ENCODE measurements at places on chromosomes 3 and 15.

GRCh38 chr3:161406594-161407555 is 35.6 kb upstream of the SPTSSB start:
- DNase-seq, result no peak

GRCh38 chr15:63793046-63793483 is 40.7 kb downstream of the HERC1 start:
- no peak for DNase-seq

- no peak for DNase-seq
These were observed 6.8 kb downstream of the ALDH1A2 start for GRCh38 chr15:58058729-58059128.

GRCh38 chr3:55267206-55267930 is 219.7 kb downstream of the WNT5A start:
- peak; percentile 74 for DNase-seq

GRCh38 chr3:104520228-104520655 is 846.5 kb upstream of the ALCAM start:
- peak; percentile 1 for DNase-seq

DNA sequence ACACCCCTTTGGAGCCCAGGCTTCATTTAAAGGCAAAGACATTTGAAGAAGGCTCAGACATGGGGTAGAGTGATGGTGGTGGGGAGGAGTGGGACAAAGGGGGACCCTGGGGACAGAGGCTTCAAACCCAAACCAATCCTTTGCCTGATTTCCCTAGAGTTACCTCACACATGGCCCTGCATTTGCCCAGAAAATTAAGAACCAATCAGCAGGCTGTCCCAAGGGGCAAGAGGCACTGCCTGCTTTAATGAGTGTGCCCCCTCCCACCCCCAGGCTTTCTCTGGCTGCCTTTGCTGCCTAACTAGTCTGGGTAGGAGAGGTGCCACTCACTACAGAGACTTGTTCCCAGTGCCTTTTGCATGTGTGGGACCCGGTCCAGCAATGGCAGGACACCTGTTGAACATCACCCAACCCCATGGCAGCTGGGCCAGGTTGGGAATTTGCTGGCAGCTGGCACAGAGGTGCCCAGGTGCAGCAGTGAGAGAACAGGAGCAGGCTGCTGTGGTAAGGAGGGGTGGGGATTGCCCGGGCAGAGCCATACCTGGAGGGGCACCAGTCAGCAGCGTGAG is 38.4 kb downstream of the CCDC33 start:
- no peak for DNase-seq

DNA sequence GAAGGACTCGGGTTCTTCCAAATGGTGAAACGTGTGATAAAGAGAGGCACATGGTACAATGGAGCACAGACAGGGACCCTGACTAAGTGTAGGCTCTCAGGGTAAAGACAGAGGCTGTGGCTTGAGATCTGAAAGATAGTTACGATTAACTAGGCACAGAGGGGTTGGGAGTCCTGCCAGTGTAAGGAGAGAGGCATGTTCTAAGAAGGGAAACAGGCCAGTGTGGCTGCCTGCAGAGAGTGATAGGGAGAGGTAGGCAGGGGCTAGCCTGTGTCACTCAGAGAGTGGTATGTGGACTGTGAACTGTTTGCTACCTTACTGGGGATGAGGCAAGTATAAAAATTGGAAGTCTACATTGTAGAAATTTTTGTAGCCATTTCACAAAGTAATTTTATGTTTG is 109.5 kb downstream of the PEX5L start:
- DNase-seq, result no peak

GRCh38 chr15:34904527-34904926 is 65.0 kb downstream of the AQR start:
- no peak for DNase-seq

- DNase-seq, result peak; percentile 74
These were observed 122.1 kb downstream of the CNTN6 start for GRCh38 chr3:1214933-1215332.

GRCh38 chr3:53253707-53254508 is 1.9 kb downstream of the TKT start:
- DNase-seq, result peak; percentile 13

- no peak for DNase-seq
These were observed 2.5 kb upstream of the FSIP1 start for GRCh38 chr15:39785139-39785538.

- no peak for DNase-seq
These were observed 57.0 kb downstream of the PPARG start for GRCh38 chr3:12345584-12346494.

- no peak for DNase-seq
These were observed 1.0 kb downstream of the P3H2 start for GRCh38 chr3:190119461-190120268.

DNA sequence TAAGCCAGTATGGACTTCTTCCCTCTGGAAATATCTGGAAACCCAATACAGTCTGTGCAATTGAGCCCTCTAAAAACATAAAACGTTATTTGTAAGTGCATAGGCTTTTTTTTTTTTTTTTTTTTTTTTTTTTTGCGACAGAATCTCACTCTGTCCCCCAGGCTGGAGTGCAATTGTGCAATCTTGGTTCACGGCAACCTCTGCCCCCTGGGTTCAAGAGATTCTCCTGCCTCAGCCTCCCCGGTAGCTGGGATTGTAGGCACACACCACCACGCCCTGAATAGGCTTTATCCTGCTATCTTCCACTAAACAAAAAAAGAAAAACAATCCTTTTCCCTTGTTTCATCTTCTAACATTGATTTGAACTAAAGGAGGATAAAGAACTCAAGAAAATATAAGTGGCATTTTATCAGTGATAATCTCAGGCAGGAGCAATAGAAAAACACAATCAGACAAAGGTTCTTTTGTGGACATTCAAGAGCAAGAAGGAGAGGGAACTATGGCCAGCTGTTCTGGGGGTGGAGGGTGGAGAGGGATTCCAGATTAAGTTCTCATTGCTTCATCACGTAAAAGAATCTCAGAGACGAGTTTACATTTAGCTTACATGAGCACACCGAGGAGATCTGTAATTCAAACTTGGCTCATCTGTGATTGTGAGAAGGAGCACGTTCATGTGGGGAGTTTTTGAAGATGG is 68.6 kb downstream of the ITGB5 start:
- DNase-seq, result peak; percentile 64

DNA sequence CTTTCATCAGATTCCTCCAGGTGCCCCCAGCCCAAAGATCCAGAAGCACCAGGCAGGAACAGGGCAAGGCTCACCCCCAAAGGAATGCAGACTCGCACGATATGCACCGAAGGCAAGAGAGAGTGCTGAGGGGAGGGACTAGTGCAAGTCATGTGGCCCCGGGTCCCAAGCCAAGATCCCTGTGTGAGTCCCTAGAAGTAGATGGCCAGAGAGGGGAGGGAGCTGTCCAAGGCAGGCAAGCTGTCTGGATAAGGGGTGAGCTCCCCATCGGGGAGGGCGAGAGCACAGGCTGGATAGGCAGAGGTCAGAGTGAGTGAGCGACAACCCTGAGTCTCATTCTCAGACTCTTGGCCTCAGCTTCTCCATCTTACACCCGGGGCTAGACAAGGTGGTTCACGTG is 171.5 kb upstream of the LINGO1 start:
- no peak for DNase-seq

GRCh38 chr3:102224171-102224570 is 210.6 kb upstream of the ZPLD1 start:
- DNase-seq, result peak; percentile 42

DNA sequence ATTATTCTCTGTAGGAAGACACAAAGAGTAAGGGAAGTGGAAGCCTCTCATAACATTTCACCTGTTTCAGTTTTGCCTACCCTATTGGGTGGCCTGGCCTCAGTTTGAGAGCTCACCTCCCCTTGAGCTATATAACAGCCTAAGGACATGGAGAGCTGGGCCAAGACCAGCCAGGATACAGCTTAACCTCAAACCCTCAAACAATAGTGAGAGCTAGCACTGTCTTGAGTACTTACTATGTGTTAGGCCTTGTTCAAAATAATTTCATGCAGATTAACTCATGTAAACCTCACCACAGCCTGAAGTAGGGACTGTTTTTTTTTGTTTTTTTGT is 15.0 kb upstream of the TBL1XR1 start:
- DNase-seq, result no peak

- peak; percentile 23 for DNase-seq
These were observed 21.2 kb downstream of the ZDHHC23 start for GRCh38 chr3:113968986-113969385.

DNA sequence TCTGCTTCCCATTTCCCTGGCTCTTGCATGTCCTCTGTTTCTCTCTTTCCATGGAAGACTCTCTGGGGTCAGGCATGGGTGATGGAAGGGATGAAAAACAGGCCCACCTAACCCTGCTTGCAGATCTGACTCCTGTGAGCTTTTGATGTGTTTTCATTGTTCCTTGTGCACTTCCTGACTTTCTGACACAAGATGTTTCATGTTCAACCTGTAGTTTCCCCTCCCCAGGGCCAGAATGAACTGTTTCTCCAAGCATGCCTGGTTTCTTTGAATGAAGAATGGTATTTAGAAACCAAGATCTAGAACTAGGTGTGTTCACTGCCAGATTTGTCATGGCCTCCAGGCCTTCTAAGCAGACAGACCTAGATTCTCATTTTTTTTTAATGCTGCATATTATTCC is 36.1 kb upstream of the CRTC3 start:
- DNase-seq, result no peak

All from fibroblast of mammary gland (primary cell).